ENCODE measurements at places on chromosomes 6 and 20.

GRCh38 chr20:19528286-19529030 lies 229.6 kb upstream of the RIN2 start:
- DNase-seq: no peak

- DNase-seq: no peak
Measured at GRCh38 chr6:159080217-159080976, 35.6 kb upstream of the TAGAP start.

DNA sequence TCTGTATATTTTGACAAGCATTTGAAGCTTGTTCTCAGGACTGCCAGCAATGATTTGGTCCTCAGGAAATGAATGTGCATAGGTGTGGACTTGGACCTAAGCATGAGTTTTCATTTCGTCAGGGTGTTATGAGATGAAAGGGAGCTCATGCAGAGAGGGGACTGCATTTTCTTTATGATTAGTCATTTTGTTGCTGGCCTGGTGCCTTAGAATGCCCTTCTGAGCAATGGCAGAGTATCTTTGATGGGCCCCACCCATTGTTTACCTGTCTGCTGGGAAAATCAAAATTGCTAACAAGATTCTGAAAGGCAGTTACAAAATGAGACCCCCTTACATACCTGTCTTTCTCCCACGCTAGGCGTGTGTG lies 51.5 kb upstream of the MTHFD1L start:
- DNase-seq: no peak

- no peak for DNase-seq
Measured at GRCh38 chr6:106177786-106178185, 91.7 kb downstream of the PRDM1 start.

DNA sequence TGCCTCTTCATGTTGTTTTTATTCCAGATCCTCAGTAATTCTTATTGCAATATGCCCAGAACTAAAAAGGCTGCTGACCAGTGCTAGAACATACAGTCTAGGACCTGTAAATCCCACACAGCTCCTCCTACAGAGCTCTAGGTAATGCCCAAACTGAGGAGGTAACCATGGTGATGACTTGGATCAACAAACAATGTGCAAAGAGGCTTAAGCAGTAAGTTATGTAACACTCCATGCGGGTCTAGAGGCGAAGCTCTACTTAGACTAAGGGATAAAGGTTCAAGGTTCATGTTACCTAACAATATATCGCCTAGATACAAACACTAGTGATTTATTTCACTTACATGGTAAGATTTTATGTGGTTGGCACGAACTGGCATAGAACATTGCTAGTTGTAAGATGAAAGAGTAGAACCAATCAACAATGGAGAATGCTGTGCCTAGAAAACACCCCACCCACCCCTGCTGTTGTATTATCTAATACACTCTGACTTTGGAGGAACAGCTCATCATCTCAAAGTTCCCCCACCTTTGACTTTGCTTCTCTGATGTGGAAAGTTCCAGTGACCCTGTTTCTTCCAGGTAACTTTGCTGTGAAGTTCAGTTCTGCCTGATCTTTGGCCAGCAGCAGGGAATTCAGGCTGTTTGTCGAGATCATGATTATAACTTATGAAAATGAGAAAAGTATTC lies 242.4 kb downstream of the ALDH8A1 start:
- DNase-seq: no peak

GRCh38 chr6:169269180-169270076 lies 15.8 kb upstream of the THBS2 start:
- no peak for DNase-seq

- DNase-seq: no peak
Measured at GRCh38 chr6:43636308-43636659, 644 bp downstream of the MAD2L1BP start.

- DNase-seq: no peak
Measured at GRCh38 chr6:15872241-15873103, 209.6 kb upstream of the DTNBP1 start.

DNA sequence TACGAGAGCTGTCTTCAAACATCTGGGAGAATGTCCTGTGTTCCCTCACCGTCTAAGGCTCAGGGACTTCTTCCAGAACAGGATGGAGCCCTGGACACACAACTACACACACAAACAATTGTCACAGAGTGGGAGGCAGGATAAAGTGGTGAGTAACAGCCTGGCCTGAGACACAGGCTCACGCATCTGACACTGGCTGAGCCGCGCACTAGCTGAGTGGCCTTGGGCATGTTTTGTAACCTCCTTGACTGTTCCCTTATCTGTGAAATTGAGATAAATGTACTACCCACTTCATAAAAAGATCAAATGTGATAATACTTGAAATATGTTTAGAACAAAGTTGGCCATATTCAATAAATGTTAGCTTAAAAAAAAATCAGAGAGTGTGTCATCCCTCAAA lies 132.4 kb upstream of the ARMC2 start:
- DNase-seq: no peak

DNA sequence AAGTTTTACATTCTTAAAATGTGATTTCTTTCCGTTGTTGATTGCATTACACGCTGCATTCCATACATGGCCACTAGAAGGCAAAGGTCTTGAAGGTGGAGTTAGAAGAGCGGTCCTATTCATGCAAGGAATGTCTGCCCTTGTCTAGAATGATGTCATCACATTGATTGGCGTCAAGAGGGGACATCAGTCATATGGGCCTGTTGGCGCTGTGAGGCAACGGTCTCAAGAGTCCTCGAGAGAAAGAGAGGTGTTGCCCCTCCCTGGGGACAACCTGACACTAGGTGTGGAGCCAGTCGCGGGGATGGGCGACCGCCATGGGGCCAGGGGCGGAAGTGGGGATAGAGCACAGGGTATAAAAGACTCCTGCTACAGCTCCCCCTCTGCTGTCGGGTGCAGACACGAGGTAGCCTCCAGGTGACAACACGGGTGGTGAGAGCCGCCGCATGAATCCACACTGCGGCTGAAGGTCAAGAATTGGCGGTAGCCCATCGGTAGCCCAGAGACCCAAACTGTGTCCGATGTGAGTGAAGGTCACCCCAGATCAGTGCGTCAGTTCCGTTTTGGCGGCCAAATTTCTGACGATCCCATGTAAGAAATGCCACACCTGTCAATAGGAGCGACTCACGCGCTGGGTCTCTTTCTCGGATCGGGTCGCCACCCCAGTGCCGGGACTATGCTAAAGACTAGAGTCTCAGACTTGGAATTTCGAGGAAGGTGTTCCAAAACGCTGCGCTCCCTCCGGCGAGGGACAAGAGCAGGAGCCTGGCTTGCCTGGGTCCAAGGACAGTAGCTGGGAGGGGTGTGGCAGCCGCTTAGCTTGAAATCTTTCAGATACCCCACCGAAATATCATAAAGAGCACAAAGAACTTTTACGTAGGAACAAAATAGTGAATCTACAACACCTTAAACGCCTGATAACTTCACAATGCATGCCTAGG lies 93.2 kb upstream of the ZNF184 start:
- DNase-seq: no peak

DNA sequence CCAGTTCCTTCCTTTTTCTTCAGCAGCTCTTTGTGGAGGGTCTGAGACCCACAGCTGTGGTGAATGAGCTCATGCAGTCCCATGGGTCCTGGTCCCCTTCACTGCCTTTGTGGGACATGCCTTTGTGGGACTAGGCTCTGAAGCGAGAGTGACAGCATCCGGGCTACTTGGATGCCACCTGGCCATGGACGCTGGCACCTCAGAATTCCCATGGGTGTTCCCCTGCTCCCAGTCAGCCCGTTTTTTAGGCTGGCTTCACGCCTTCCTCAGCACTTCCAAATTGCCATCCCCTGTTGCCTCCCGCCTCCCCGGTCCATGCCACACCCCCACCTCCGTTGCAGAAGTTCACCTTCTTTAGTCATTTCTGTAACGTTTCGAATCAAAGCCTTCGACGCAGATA lies 45.1 kb downstream of the RAMACL start:
- DNase-seq: no peak

DNA sequence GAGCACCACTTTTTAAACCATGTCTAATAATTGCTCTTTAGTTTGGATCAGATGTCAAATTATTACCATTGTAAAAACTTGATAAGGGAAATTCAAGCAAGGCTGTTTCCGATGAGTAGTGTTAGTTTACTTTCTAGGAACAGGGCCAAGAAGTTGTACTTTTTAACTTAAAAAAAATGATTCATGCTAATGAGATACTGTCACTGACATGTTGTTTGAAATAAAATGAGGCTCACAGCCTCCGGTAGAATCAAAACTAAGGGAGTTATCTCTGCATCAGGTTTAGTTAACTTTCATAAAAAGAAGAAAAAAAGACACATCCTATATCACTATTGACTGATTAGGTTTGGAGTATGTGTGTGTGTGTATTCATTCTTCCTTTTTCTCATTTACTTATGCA lies 55.2 kb upstream of the SUPT3H start:
- DNase-seq: no peak

- no peak for DNase-seq
Measured at GRCh38 chr6:136408204-136408603, 118.6 kb upstream of the BCLAF1 start.

DNA sequence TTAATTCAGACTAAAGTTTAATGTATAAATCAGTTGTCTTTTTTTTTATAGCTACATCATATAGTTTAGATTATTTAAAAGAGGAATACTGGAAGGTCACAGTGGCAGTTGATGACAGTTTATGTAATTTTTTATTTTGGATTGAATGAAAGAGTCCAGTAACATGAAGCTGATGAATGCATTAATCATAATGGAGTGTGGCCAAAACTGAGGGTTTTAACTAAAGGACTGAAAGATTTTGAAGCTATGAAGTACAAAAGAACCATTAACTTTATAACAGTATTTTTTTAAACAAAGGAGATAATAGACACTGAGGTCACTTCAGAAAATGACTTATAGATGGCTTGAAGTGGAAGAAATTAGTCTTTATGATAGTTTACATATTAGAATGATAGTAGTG lies 41.3 kb downstream of the TRMT11 start:
- no peak for DNase-seq

GRCh38 chr6:143505111-143505510 lies 6.4 kb downstream of the FUCA2 start:
- DNase-seq: no peak

GRCh38 chr20:62215991-62216635 lies 4.0 kb downstream of the HRH3 start:
- no peak for DNase-seq

DNA sequence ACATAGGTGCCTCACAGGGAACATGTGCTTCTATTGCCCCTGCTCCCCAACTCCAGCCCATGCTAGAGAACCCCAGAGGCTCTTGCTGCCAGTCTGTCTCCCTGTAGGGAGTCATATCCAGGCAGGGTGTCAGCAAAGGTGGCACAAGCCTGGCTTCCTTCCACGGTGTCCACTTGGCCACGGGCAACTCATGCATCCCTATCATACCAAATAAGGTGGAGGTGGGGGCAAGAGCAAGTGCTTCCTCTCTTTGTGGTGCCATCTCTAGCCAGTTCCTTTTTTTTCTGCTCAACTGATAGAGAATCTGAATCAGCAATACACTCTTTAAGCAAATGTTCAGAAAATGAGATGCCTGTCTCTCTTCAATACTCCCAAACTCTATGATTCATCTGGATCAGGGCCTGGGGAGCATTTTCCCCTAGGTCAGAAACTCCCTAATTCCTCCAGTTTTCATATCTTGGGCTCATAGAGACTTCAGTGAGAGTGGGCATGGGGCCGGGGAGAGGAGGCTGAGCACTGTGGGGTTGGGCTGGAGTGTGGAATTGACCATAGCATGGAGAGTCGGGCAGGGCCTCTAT lies 105.1 kb upstream of the GPR6 start:
- no peak for DNase-seq

GRCh38 chr6:44503471-44503870 lies 116.0 kb downstream of the CDC5L start:
- DNase-seq: no peak

GRCh38 chr6:1839361-1839760 lies 229.6 kb downstream of the FOXC1 start:
- no peak for DNase-seq

- no peak for DNase-seq
Measured at GRCh38 chr20:44358776-44359175, 3.3 kb downstream of the HNF4A start.

GRCh38 chr20:651713-652614 lies 1.0 kb downstream of the SRXN1 start:
- no peak for DNase-seq
